CD14-positive monocyte (primary cell): ENCODE measurements at places on chromosomes 7 and 10. TPM values are rescaled to one million over a fixed set of nuclear protein-coding genes. Genes with fewer than 3 reads are reported as not detected.

The TLL2 gene
- not detected for polyA plus RNA-seq

GRCh38 chr10:2978111-2978510, 89.2 kb upstream of the PFKP start:
- H3K27ac ChIP-seq = no peak overlapping the region
- no peaks in the 10 kb centered on the region for H3K36me3 ChIP-seq
- H3K27me3 ChIP-seq = no peaks in the 10 kb centered on the region
- DNase-seq = no peak
- H3K4me3 ChIP-seq = no peak overlapping the region
- peaks cover 19% of the 10 kb centered on the region for H3K4me1 ChIP-seq

The UROS gene
- 39.8 TPM for polyA plus RNA-seq

DNA sequence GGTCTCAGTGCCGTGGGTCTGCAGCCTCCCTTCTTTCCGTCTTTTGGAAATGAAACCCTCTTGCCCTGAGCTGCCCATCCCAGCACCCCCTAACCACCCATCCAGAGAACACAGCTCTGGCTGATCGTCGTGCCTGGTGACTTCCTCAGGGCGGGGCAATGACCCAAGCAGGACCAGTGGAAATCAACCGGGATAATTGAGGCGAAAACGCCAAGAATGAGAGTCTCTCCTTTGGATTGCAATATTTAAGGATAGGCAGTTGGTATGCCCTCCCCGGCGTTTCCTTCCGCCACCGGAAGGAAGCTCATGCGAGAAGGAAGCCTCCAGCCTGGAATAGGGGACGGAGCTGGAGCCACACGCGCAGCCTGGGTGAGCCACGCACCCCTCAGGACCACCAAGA, 73.7 kb upstream of the PFKP start:
- no peak for DNase-seq
- H3K27me3 ChIP-seq = no peaks in the 10 kb centered on the region
- no peaks in the 10 kb centered on the region for H3K36me3 ChIP-seq
- H3K4me3 ChIP-seq = no peak overlapping the region
- H3K27ac ChIP-seq = no peak overlapping the region

The SHTN1 gene
- polyA plus RNA-seq = 7.8 and 22.6 TPM in 2 replicates

The HTR5A gene
- polyA plus RNA-seq = not detected in 2 replicates
